ENCODE measurements at places on chromosomes 3 and 15.
A peak's percentile ranks its signal among the peaks of the same experiment; 100 is the strongest.

- no peak for DNase-seq
These were observed 54.9 kb downstream of the IGF1R start for GRCh38 chr15:98703126-98703685.

- no peak for DNase-seq
These were observed 419 bp upstream of the CALML4 start for GRCh38 chr15:68205558-68205944.

DNA sequence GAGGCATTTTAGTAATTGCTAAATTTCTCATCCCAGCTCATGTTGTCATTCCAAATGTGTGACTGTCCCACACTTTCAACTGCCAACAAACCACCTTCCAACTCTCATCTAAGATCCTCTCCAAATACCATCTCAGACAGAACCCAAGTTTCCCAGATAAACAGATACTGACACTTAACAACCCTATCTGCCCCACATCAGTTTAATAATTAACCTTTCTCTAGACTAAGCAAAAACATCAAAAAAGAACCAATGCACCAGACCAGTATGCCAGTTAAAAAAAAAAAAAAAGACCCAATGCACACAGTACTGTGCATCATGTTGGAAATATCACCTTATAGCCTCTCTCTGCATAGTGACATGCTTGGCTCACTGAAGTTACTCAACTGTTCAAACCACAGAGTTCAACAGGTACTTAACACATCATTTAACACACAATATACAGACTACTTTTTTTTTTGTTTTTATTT, 5.5 kb downstream of the SFMBT1 start:
- DNase-seq, result peak; percentile 42

GRCh38 chr3:193917158-193917557, 218.8 kb upstream of the HES1 start:
- DNase-seq, result no peak

- no peak for DNase-seq
These were observed 85.0 kb downstream of the ZNF280D start for GRCh38 chr15:56648311-56648710.

DNA sequence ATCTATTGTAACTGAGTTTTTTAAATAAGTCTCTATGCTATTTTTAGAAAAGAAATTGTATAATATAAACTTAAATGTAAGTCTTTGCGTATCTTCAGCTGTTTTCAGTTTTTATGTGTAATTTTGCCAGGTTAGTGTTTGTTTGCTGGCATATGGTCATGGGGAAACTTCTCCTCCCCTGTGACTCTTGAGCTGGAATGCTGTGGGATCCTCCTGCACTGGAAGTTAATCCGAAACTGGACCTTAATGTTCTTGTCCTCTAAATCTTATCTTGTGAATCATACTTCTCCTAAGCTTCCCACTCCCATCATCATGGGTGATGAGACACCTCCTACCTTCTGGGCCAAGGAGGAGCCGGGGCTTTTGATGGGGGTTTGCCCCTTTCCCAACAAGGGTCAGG, 52.4 kb upstream of the CHST2 start:
- DNase-seq, result no peak

DNA sequence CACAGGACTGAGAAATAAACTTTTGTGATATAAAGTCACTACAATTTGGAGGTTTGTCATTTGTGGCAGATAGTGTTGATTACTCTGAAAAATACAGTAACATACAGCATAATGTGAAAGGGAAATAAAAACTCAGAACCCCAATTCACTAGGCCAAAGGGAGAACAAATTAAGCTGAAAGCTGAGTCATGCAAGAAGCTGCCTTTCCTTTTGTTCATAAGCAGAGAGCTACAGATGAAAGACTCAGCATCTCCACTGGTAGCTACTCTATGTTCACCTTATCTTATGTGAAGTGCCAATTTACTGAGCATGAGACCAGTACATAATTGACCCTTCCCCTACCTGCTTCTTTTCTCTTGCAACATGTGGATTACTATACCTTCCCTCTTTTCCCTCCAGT, 19.3 kb upstream of the SLTM start:
- peak; percentile 60 for DNase-seq

DNA sequence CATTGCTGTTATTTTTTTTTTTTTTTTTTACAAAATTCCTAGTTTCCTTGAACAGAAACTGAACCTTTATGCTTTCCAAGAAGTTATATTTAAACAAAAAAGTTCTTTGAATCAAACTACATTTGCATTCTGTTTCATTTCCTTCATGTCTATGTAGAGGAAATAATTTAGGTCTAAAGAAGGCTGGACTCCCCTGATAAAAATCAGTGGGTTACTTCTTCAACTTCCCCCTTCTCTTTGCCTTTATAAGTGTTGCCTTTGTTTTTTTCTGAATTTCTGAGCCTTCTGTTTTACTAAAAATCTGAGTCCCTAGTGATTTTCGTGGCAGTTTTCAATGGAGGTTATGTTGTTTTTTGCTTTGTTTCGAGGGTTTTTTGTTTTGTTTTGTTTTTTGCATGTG, 152.8 kb downstream of the CHDH start:
- no peak for DNase-seq

DNA sequence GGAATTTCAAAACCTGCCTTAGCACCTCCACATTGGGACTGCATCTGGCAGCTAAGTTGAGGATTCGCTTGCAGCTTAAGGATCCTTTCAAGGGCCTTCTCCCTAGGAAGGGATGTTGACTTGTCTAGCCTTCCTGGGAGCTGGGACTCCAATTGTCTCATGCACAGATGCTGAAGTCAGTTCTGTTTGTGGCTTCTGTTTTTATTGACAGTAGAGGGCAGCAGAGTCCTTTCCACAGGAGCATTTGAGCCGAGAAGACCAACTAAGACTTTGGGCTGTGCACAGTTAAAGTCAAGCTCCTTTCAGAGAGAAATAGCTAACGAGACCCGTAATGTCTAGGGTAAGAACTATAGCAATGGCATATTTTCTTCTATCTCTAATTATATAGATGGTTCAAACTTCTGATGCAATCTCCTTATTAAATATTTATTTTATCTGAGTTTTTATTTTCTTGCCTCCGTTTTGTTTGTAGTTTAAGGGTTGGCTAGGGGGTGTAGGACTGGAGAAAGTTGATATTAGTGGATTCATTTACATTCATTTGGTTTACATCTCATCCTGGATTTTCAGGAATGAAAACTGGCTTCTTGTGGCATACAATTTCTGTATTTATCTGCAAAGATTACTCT, 59.7 kb upstream of the KBTBD8 start:
- peak; percentile 48 for DNase-seq

DNA sequence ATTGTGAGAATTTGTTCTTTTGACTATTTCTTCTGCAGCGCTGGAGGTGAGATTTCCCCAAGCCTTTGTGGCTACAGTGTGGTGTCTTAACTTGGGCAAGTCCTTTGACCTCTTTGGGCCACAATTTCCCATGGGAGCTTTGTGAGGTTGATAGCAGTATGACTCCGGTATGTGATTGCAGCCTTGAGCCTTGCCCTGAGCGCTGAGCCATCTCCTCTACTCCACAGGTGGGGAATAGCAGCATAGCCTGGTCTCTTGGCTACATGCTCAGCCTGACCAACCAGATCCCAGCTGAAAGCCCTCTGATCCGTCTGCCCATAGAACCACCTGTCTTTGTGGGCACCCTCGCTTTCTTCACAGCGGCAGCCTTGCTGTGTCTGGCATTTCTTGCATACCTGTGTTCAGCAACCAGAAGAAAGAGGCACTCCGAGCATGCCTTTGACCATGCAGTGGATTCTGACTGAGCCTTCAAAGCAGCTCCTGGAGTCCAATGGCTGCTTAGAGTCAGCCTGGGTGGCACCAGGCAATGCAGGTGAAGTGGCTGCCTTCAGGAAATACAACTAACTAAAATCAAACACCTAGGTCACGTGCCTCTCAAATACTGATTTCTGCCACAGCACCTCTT, 30.0 kb upstream of the RPL14 start:
- DNase-seq, result no peak

DNA sequence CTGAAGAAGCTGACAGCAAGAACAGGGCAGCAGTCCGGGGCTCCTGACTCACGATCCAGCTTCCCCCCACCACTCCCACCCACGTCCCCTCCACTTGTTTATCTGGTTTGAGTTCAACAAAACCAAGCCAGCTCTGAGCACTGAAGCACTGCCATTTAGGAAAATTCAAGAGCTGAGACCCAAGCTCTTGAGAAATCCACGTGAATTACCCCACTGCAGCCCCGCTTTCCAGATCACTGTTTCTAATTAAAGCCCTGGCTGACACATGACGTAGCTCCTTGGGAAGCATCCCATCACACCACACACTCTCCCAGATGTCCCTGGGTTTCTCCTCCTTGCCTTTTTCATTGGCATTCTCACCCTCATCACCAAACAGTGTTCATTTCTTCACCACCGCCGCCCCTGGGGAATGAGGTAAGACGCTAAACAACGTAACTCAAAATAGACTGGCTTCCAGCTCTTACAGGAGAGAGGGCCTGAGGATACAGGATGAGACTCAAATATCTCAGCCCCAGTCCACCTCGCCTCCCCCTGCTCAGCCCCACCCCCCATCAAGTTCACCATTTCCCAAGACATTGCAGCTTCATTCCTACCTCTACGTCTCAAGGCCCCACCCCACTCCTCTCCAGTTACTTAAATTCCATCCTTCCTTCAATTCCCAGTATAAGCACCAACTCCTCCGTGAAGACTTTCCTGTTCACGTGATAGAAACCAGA, 95.4 kb downstream of the SRGAP3 start:
- peak; percentile 30 for DNase-seq

GRCh38 chr3:182019926-182020325, 308.2 kb downstream of the SOX2 start:
- no peak for DNase-seq

DNA sequence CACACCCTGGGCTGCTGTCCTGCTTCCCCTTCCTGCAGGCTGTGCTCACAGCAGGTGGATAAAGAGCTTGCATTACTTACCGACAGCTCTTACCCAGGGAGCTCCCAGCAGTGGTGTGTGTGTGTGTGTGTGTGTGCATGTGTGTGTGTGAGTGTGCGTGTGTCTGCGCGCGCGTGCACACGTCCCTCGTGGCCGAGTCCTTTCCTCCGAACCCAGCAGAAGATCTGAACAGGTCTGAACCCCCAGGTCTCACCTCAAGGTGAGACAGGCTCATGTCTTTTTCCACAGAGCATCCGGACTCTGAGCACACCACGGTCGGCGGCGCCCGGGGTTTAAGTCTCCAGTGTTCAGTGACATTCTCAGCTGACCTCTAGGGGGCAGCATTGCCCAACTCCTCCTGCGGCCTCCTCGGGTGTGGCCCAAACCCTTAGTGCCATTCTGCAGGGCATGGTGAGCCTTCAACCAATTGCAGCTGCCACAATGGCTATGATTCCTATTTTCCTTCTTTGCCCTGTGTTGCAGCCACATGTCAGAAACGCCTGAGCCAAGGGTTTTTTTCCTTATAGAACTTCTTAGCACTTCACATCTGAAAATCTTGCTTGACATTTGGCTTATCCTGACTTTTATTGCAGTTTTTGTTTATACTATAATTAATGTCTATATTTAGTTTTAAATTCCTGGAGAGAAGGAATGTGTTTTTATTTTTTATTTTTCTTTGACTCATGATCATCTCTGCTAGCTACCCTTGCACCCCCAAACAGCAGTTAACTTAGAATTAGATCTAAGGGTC, 64.1 kb upstream of the KLHL25 start:
- peak; percentile 39 for DNase-seq

- DNase-seq, result no peak
These were observed 117.7 kb upstream of the PLCL2 start for GRCh38 chr3:16767006-16767405.

DNA sequence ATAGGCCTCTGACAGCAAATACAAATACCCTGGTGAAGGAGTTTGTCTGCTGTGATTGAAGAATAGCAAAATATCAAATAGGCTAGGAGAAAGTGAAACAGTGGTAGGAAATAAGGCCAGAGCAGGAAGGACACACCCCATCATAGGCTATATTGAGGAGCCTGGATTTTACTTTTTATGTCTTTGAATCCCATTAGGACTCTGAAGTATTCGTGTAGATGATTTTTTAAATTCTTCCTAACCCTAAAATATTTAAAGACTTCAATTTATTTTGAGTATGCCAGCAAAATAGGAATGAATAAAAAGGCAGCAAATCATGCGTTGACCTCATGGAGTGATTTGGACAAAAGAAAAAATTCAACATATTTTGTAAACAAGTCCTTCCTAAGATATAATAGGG, 562.8 kb downstream of the NAALADL2 start:
- no peak for DNase-seq

DNA sequence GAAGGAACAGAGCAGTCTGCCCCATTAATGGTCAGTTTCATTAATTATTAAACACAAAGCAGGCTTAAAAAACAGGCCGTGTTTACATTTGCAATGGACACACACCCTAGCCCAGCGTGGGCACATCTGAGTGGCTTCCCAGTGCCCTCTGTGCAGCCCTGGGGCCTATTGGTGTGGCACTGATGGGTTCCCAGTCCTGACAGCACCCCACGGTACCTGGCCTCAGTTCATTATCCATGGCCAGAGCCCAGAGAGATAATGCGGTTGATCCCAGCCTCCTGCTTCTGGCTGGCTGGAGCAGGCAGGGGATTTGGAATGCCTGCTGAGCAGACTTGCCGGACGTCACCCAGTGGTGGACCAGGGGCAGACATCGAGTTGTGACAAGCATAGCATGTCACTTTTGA, 110.5 kb upstream of the ABHD17C start:
- DNase-seq, result no peak

- no peak for DNase-seq
These were observed 40.7 kb downstream of the B3GALNT1 start for GRCh38 chr3:161064413-161064812.

- no peak for DNase-seq
These were observed 50.8 kb downstream of the UNC13C start for GRCh38 chr15:54029081-54029480.

DNA sequence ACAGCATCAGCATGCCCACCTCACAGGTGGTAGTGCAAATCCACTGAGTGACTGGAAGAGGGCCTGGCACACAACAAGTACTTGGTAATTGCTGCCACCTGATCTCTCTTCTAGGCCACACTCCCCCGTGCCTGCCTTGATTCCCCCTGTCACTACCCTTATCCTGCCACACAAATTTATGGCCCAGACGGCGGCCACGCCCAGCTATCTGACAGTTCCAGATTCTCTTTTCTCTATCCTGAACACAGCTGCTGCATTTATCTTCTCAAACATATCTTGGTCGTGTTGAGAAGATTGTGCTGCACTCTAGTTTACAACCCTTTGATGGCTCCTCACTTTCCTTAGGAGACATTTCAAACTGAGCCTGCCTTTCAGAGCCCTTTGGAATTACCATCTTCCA, 585.2 kb downstream of the NTRK3 start:
- DNase-seq, result no peak

DNA sequence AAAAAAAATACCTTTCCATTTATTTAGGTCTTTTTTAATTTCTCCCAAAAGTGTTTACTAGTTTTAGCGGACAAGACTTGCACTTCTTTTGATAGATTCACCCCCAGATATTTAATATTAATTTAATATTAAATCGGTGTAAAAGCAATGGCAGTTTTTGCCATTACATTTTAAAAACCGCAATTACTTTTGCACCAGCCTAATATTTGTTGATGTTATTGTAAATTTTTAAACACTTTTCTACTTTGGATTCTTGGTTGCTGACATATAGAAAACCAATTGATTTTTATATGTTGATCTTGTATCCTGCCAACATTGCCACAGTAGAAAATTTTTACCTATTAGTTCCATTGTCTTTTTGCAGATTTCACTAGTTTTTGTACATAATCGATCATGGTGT, 63.9 kb upstream of the PXYLP1 start:
- no peak for DNase-seq

All from fibroblast of lung (primary cell).